Activated CD4-positive, alpha-beta T cell treated with anti-CD3 and anti-CD28 coated beads, Interleukin-2, amount 10 ng/mL, durations not matched to agents 24 days and 14 days (primary cell): ENCODE measurements at places on chromosomes 1 and 21. TPM values are rescaled to one million over a fixed set of nuclear protein-coding genes. Genes with fewer than 3 reads are reported as not detected.

DNA sequence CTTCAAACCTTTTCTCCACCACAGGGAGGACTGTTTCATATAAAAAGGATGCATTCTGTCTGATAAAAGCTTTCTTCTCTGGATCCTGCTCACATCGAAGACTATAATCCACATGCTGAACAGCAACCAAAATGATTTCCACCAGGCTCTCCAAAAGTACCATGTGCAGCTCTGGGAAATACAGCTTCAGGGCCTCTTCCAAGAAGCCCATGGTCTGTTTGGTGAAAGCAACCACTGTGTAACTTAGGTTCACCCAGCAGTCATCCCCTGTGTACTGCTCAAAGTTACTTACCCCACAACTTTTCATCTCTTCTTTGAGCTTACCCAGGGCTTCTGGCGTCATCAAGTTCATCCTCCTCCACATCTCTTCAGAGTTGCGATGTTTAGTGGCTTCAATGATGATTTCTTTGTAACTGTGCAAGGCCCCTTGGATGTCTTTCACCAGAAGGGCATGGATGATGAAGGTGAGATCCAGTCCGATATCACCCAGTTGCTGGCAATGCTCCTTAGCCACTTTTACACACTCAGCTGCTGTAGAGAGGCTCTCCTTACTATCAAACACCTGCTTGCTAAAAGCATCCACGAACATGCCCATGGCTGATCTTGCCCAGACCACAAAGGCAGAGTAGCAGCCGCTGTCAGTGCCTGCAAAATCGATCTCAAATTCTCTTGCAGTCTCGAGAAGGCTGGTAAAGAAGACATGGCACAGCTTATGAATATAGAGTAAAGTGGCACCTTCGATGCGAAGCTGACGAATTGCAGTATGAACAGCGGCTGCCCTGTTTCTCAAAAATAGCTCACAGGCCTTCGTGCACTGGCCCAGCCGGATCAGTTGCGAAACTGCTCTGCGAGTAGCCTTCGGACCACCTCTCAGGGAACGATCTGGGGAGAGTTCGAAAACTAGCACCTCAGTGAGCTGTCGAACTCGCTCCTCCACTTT, 1.7 kb downstream of the EXOC8 start:
- peak; percentile 64 for DNase-seq

- DNase-seq, result no peak
Measured at GRCh38 chr1:234746798-234747196, 136.8 kb upstream of the IRF2BP2 start.

GRCh38 chr1:46067652-46068051, 64.8 kb downstream of the PIK3R3 start:
- DNase-seq, result no peak

SLC1A7 gene
- not detected in 2 replicates for total RNA-seq

ZFYVE9 gene
- total RNA-seq, result 3.9 and 4.3 TPM in 2 replicates

GLIS1 gene
- not detected in 2 replicates for total RNA-seq

DNA sequence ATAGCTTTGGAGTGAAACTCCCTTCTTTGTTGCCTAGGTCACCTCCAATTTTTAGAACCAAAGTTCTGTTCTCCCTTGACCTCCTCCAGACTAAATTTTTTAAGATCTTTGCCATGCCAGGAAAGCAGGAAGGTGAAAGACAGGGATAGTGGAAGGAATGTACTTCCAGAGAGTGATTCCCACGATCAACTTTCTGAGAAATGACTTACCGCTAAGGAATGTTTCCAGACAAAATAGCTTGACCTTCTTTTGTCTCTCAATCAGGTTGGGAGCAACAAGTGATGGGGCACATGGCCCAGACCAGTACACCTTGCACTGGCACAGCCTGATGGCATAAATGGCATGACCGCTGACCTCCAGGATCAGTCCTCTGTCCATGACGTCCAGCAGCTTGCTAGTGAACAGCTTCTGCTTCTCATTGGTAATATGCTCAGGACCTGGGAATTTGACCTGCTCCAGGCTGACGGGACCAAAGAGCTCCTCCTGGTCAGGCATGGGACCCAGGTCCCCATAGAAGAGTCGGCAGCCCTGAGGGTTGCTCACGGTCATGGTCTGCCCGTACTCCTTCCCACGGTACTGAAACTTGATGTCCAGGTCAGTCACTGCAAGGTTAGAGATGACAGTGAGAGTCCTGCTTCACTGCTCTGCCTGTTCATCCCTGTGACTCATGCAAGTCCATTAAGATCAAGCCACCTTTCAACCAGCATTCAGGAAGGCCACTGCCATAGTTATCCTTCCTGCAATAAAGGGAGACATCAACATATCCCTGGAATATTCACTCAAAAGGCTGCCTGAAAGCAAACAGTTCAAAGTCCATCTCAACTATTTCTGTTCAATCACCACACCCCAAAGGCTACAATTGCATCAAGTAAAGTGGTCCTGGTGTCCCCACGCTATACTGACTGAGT, 6.2 kb upstream of the C1orf74 start:
- no peak for DNase-seq

DNA sequence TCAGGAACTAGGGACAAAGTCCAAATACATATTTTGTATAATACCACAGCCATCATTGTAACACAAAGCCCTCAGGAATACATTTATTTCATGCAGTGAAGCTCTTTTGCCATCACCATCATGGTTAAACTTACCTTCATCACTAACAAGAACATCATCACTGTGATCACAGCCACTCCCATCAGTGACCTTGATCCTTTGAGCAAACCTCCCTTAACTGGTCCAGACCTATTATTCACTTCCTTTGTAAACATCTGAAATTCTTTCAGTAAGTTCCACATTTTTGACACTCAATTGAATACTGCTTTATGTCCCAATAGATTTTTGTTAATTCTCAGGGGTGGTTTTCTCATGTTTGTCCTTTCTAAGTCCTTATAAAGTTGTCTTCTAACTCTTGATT, 16.2 kb upstream of the KPRP start:
- DNase-seq, result no peak

PGBD5 gene
- 0.09 TPM in 1 of 2 replicates, not detected in the other for total RNA-seq

GRCh38 chr1:19315378-19316198, 3.5 kb downstream of the SLC66A1 start:
- no peak for DNase-seq

DNA sequence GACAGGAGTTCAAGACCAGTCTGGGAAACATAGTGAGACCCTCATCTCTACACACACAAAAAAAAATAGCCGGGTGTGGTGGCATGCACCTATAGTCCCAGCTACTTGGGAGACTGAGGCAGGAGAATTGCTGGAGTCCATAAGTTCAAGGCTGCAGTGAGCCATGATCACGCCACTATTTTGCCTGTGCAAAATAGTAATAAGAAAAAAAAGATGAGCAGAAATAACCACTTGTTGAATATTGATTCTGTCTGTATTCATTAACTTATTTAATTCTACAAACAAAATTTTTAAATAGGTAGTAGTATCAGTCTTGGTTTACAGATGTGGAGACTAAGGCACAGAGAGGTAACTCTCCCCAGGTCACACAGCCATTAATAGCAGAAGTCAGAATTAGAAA, 16.9 kb downstream of the LRRC40 start:
- no peak for DNase-seq

NUP210L gene
- total RNA-seq, result 0.02 TPM in 1 of 2 replicates, not detected in the other

DMBX1 gene
- 0.07 TPM in 1 of 2 replicates, not detected in the other for total RNA-seq

- DNase-seq, result no peak
Measured at GRCh38 chr21:27649323-27649722, 682.4 kb upstream of the ADAMTS5 start.

OR2L5 gene
- total RNA-seq, result not detected in 2 replicates

DUSP23 gene
- 30.9 and 33.0 TPM in 2 replicates for total RNA-seq

- peak; percentile 91 for DNase-seq
Measured at GRCh38 chr1:17419626-17420328, 19.7 kb downstream of the RCC2 start.

- no peak for DNase-seq
Measured at GRCh38 chr1:103416681-103417286, 108.7 kb upstream of the RNPC3 start.

DNA sequence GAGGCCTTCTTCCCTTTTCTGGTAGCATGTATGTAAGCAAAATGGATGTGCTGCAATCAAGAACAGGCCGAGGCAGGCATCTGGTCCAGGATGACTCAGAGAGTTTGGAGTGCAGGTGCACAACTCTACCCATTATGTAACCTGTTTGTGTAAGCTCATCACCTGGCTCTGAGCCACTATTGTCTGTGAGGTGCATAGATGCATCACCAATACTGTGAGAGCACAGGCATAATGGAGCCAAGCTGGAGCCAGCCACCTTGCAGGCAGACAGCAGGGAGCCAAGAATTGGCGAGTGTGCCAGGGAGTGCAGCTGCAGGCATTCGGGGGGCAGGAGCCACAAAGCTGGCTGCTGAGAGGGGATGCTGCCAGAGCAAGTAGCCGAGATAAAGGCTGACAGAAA, 549.9 kb upstream of the RGS18 start:
- DNase-seq, result no peak

C1QC gene
- not detected in 2 replicates for total RNA-seq

ARHGAP29 gene
- not detected in 2 replicates for total RNA-seq

CD247 gene
- 183 and 186 TPM in 2 replicates for total RNA-seq

- DNase-seq, result no peak
Measured at GRCh38 chr1:48903291-48903690, 126.6 kb upstream of the BEND5 start.

GRCh38 chr1:42955311-42956063, 3.2 kb downstream of the SLC2A1 start:
- DNase-seq, result peak; percentile 58

DNA sequence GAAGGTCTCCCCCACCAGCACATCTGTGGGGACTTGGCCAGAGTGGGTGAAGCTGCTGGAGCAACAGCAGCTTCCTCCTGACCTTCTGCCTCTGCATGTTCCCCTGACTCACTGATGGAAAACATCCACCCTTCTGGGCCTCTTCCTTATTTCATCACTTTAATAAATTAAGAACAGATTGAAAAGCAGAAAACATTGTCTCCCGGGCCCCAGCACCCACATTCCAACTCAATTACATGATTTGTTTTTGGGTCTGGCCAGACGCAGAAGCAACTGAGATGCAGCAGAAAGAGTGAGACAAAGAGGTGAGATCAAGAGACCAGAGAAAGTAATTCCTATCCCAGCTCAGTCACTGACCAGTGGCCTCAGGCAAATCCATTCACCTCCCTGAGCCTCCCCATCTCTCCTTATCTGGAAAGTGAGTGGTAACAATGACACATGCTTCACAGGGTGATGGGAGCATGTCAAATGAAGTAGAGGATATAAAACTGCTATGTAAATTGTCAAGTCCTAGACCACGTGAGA, 157.1 kb downstream of the ELAVL4 start:
- DNase-seq, result no peak

- DNase-seq, result peak; percentile 59
Measured at GRCh38 chr1:114152508-114153260, 985 bp downstream of the SYT6 start.

DNA sequence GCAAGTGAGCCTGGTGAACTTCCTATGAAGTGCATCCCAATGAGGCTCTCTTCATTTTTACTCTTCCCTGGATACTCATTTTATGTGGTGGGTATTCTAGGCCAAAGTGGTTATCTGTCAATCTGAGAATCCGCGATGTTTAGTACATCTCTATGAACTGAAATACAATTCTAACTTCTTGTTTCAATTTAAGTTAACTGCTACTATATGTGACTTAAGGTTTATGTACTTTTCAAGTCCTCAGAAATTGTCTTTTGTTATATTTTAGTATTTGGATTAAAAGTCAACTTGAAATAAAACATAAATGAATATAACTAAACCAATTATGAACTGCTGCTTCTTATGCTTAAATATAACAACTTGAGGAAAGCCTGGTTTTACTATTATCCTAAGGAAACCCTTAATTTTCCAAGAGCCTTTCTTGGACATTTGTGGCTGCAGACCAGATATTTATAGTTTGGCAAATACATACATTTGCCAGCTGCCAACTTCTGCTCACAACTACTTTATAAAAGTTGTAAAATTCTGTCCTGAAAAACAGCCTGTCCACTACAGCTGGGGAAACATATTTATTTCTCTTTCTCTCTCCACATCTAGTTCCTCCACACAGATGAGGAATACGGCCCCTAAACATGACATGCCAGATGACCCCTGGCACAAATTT, 60.4 kb downstream of the ENAH start:
- no peak for DNase-seq

DNA sequence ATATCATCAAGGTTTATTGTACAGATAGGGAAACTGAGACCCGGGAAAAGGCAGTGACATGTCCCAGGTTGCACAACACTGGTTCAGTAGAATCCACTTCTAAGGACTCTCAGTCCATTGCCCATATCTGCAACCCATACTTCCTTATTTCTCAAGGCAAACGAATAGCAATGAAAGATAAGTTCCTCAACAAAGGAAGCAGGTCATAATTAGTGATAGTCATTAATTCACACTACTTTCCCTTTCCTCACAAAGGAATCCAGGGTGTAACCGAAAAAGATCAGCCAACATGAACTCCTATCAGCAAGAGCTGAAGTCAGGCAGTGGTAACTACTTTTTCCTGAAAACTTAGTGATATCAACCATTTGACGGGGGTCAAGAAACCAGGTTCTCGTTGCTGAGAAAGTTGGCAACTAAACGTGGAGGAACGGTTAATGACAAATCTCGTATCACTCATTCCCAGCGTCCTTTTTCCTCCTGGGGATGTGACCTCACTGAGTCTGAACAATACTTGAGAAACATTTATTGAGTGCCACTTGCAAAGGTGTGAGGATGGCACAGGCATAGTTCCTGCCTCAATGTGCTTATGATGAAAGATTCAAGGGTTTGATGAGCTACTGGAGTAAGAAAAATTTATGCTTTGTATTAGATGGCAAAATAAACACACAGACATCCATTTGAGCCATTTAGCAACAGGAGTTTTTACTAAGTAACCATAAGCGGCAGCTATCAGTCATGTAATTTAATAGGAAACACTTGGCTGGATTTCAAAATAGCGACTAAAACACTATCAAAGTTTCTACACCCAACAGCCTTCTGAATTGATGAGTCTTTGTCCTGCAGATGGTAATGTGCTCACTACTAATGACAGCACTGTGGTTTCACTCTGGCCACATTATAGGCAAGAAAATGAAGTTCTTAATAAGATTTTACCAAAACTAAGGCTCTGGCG, 82.3 kb downstream of the PLPP3 start:
- no peak for DNase-seq

- no peak for DNase-seq
Measured at GRCh38 chr21:15687208-15687607, 42.6 kb upstream of the USP25 start.

DNA sequence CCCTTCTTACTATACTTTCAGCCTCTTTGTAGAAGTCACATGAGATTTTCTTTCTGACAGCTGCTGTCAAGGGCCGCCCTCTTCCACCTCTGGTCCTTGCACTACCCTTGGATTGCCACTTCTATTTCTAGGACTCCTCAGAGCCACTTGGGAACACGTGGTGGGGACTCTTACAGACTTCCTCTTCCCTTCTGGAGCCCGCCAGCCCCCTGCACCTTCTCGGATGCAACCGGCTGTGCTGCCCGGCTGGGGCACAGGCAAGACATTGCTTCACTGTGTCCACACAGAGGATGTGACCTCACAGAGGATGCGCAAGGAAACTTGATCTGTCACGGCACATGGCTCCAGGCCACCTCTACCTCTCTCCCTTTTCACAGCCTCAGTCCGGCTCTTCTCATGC, 2.4 kb upstream of the IKBKE start:
- peak; percentile 68 for DNase-seq

DNA sequence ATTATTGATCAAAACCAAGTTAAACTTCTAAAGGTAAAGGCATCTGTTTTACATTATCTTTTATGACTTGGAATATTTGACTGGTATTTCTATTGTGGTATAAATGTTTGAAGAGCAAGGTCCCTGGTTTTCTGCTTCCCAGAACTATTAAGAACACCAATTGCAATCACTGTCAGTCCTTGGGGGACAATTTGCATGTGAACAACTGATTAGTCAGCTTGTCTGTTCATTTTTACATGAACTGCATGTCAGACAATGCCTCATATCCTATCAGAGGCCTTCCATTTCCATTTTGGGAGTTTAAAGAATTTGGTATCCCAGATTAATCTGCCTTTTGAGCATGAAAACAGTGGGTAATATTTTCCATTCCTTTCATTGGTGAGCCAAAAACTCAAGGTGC, 654.9 kb upstream of the USP24 start:
- DNase-seq, result no peak
